ENCODE measurements at places on chromosomes 16 and 17. TPM values are rescaled to one million over a fixed set of nuclear protein-coding genes. Genes with fewer than 3 reads are reported as not detected.

NPIPB6 gene
- 1.6 TPM for total RNA-seq

FGF11 gene
- 1.2 TPM for total RNA-seq

TMEM238L gene
- total RNA-seq, result not detected

ELMO3 gene
- 1.7 TPM for total RNA-seq

G6PC3 gene
- 178 TPM for total RNA-seq

P2RX1 gene
- total RNA-seq, result not detected

KRTAP2-3 gene
- total RNA-seq, result not detected

ADCY7 gene
- 12.4 TPM for total RNA-seq

MT1G gene
- total RNA-seq, result not detected

CORO6 gene
- total RNA-seq, result 3.5 TPM

TMEM235 gene
- total RNA-seq, result not detected

KRTAP3-2 gene
- total RNA-seq, result not detected

NOD2 gene
- not detected for total RNA-seq

ITGAD gene
- total RNA-seq, result not detected

DCUN1D3 gene
- 11.5 TPM for total RNA-seq

PIK3R5 gene
- total RNA-seq, result 0.13 TPM

PPP1R27 gene
- 0.27 TPM for total RNA-seq

CNGB1 gene
- 0.06 TPM for total RNA-seq

LUC7L3 gene
- 104 TPM for total RNA-seq

ZPBP2 gene
- total RNA-seq, result not detected

All from A549 treated with dexamethasone at 1 μM for 4 hours (cell line).